ENCODE measurements at places on chromosomes 11 and 22.

GRCh38 chr11:27902981-27903624 is 202.8 kb upstream of the BDNF start:
- no peak for DNase-seq

- DNase-seq: no peak
Measured at GRCh38 chr11:31326470-31327148, 42.9 kb downstream of the DCDC1 start.

DNA sequence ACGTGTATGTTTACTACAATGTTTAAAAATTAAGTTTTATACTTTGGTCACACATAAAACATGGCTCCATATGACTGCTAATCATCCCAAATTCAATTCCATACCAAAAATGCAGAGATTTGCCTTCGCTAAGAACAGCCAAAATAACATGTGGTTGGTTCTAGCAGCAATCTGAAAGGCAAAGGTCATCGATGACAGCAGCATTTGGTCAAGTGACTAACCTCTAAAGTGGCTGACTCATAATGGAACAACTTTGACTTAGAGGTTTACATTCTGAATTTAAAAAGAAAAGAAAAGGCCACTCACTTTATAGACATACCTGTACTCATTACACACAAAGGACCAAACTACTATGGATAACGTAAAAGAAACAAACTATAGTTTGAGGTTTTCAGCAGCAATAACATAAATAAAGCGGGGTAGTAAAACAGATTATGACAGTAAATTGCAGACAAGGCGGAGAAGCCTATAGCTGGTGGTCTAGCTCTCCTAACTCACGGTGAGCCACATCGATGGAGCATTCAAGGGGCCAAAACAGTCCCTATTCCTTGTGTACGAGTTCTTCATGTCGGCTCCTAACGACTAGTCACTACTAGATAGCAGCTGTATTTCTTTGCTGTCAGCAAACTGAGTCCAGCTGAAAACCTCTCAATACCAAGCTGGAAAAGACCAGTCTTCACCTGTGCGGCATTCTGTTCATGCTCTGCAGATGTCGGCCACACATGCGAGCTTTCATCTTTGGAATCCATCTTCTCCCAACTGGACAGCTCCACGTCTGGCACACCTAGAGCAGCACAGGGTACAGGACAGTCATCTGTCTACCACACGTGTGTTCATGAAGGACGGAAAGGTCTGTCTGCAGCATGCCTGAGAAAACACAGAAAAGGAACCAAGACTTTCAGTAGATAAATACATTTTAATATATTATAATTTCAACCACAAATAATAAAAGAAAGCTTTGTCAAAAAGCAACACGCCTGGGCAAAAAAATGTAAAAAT is 42.1 kb downstream of the PRDM10 start:
- DNase-seq: no peak

- no peak for DNase-seq
Measured at GRCh38 chr11:127002669-127003259, 2.2 kb upstream of the KIRREL3 start.

GRCh38 chr22:41992496-41992895 is 6.1 kb upstream of the WBP2NL start:
- DNase-seq: no peak

- no peak for DNase-seq
Measured at GRCh38 chr11:14458377-14458776, 41.2 kb downstream of the COPB1 start.

GRCh38 chr22:42717197-42717928 is 3.3 kb downstream of the A4GALT start:
- DNase-seq: no peak

DNA sequence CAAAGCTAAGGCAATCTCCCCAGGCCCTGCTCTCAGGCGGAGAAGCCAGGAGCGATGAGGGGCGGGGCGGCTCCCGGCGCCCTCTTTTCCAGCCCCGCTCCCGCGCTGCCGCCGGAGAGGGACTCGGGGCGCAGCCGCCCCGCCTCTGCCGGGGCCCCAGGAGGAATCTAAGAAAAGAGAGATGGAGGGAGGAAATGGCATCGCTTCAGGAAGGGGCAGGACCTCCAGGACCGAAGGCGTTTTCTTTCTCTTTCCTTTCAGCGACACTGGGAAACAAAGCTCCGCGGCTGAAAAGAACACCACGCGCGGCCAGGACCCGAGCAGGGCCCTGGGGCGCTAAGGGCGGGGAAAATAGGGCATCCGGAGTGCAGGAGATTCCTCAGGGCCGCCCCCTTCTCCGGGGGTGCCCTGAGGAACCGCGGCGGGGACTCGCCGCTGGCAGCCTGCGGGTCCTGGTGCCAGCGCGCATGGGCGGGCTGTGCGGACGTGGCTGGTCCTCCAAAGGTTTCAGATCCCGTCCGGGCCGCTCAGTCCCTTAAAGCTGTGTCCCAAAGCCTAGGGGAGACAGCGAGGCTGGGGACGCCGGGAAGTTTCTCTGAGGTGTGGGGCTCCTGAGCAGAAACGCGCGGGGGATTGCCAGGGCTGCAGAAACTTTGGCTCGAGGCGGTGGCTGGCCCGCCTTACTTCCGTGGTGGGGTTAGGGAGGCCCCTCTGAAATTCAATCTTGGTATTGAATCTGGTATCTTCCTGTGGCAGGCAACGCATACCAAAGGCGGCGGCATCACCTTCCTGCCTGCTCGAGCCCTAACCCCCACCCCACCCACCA is 2.8 kb upstream of the BSX start:
- no peak for DNase-seq

GRCh38 chr22:46476547-46476941 is 60.9 kb downstream of the CELSR1 start:
- no peak for DNase-seq

GRCh38 chr22:47804281-47804680 is 1041.8 kb downstream of the TBC1D22A start:
- no peak for DNase-seq

- no peak for DNase-seq
Measured at GRCh38 chr22:22157348-22157725, 87.2 kb upstream of the VPREB1 start.

GRCh38 chr11:68704887-68705286 is 20.5 kb downstream of the GAL start:
- DNase-seq: no peak

GRCh38 chr11:16278273-16278672 is 78.1 kb downstream of the SOX6 start:
- DNase-seq: no peak

GRCh38 chr11:66332371-66333219 is 3.6 kb downstream of the RIN1 start:
- no peak for DNase-seq

- no peak for DNase-seq
Measured at GRCh38 chr11:65404210-65404609, 17.8 kb downstream of the FRMD8 start.

GRCh38 chr11:68825571-68825970 is 16.1 kb downstream of the CPT1A start:
- DNase-seq: no peak
